Stimulated activated CD8-positive, alpha-beta memory T cell treated with anti-CD3 and anti-CD28 coated beads, Interleukin-15, amount 100 ng/mL, for 48 hours (primary cell): ENCODE measurements at places on chromosomes 5 and 9.

- peak; percentile 12 for DNase-seq
Measured at GRCh38 chr5:5497152-5497788, 74.8 kb downstream of the ICE1 start.

GRCh38 chr9:77585335-77585786, 62.8 kb downstream of the GNA14 start:
- DNase-seq = no peak

- DNase-seq = no peak
Measured at GRCh38 chr5:169826618-169827017, 153.7 kb downstream of the INSYN2B start.

DNA sequence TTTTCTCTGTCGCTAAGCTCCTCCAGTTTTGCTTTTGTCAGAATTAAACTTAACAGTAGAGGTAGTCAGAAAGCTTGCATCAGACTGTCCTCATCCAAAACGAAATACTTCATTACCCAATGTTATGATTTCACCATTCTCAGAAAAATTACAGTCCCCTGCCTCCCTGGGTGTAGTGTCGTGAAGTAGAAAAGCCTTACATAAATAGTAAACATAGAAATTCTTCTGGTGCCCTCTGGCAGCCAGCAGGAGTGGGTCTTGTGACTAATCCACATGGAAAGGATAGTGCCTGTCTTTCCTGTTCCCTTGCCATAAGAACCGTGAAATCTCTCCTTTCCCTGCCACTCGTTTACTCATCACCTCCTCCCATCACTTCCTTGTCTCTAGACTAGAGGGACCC, 230.6 kb downstream of the GNA14 start:
- DNase-seq = no peak

DNA sequence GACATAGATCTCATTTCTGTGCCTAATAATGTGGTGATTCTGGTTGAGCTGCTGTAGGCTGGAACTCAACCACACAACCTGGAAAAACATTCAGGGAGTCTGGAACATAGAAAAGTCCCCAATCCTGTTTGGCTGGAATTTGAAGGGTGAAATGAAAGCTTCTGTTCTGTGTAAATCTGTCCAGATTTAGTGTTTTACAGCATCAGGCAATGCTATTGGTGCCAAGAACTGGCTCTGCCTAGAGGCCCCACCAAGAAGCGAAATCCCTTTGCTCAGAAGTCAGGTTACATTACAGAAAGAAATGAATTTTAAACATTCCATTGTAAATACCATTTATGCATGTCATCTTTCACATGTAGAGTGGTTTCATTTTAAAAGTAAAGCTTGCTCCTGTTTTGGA, 56.3 kb downstream of the TMEM174 start:
- DNase-seq = no peak

- DNase-seq = no peak
Measured at GRCh38 chr9:81632599-81632998, 56.7 kb downstream of the TLE1 start.

DNA sequence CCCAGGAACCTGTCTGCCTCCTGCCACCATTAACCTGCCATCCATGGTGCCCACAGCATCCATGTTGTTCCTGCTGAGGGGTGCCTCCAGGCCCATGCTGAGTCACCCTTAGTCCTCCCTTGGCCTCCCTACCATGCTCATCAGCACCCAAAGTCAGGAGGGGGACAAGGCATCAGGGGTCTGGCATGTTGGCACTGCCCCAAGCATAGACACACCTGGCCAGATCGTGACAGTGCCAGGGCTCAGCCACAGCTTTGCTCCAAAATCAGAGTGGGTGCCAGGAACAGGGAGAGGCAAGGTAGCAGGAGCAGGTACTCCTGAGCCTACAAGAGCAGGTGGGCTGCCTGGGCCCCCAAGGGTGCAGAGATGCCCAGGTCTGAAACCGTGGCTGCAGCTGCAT, 566.6 kb downstream of the TLE1 start:
- DNase-seq = no peak
